RWPE2 (cell line): ENCODE measurements at places on chromosomes 7 and 10.

GRCh38 chr10:63692220-63692896 lies 171.2 kb downstream of the REEP3 start:
- no peak for DNase-seq

DNA sequence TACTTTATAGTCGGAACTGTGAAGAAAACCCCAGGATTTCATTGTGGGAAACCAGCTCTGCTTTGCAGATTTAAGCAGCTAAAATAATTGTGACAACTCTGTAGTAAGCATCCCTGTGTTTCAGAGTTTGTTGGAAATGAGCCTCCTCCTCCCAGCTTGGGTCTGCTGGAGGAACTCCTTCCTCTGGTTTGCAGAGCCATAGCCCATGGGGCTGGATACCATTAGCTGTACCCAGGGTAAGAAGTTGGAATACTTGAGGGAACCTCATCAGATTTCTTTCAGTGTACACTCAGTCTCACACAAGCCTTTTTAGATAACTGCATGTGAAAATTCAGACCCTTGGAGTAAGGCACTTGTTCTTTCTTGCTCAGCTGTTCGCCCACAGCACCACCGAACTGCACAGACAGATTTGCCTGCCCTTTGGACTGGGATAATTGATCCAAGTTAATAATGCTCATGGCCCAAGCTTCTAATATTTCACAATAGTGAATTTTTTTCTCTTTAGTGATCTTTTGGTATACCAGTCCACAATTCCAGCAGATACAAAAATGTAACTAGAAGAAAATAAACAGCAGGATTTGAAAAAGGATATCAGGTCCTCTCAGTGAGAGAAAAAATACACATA lies 467.4 kb upstream of the FZD8 start:
- DNase-seq, result no peak

DNA sequence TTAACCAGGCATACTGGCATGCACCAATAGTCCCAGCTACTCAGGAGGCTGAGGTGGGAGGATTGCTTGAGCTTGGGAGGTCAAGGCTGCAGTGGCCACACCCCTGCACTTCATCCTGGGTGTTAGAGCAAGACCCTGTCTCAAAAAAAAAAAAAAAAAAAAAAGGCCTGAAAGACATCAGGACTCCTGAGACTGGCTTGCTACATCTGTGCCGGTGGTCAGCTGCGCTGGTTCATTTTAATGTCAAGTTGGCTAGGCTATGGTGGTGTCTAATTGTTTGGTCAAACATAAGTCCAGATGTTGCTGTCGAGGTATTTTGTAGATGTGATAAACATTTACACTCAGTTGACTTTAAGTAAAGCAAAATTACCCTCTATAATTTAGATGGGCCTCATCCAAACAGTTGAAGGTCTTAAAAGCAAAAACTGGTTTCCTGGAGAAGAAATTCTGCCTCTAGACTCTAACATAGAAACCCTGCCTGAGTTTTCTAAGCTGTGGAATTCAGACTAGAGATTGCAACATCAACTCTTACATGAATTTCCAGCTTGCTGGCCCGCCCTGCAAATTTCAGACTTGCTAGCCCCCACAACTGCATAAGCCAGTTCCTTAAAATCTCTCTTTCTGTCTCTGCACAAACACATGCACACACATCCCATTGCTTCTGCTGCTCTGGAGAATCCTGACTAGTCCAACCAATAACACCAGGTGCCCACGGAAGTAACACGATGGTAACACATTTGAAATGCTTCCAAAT lies 18.2 kb downstream of the MYOF start:
- DNase-seq, result no peak

GRCh38 chr7:29350351-29350750 lies 155.8 kb downstream of the CHN2 start:
- no peak for DNase-seq

GRCh38 chr7:64951250-64951848 lies 39.5 kb downstream of the ZNF117 start:
- DNase-seq, result no peak

GRCh38 chr10:3362394-3362793 lies 189.8 kb upstream of the PITRM1 start:
- no peak for DNase-seq

DNA sequence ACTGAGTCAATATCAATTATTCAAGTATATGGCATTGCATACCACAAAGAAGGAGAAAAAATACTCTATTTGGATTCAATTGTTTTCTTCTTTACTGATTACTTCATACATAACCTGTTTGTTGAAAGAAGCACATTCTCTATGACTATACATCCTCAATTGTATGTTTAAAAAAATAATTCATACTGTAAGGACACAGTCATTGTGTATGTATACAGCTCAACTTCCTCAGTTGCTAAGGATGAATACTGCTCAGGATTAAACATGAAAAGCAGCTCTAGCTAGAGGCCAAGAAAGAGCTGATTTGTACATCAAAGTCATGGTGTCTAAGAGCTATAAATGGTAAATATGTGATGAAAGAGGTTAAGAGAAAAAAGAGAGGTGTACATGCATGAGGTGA lies 15.8 kb upstream of the BPGM start:
- no peak for DNase-seq

- DNase-seq, result no peak
Measured at GRCh38 chr7:136956671-136957070, 88.2 kb downstream of the CHRM2 start.

- no peak for DNase-seq
Measured at GRCh38 chr7:30918676-30919075, 7.0 kb downstream of the AQP1 start.

DNA sequence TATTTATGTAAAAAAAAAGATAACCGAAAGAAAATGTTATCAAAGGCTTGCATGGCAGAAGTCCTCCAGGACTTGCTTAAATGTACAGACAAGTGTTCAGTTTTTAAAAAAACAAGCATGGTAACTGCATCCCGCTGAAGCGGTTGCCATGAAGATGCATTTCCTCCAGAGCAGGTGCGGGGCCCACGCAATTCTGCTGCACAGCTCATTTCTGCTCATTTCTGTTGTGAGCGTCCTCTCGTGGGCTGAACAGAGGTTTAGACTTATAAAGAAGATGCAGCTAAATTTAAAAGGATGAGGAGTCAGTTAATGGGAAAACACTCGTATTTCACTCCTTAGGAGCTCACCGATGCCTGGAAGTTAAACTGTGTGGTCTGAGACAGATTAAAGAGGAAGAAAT lies 247.6 kb downstream of the DNAJB6 start:
- no peak for DNase-seq

DNA sequence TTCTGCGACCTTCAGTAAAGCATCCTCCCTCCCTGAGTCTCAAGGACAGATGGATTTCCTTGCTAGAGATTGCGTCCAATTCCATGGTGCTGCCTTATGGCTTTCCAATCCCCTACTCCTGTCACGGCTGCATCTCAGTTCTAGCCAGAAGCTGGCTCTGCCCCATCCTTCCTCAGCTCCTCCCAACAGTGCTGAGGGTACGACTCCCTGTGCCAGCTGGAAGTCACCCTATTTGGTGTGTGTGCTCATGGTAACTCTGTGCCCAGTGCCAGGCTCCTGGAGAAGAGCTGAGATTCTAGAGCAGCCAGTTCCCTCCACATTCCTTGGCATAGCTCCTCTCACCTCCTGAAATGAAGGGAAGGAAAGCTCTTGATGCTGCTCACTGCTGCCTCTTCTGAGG lies 185.0 kb upstream of the PODXL start:
- no peak for DNase-seq

DNA sequence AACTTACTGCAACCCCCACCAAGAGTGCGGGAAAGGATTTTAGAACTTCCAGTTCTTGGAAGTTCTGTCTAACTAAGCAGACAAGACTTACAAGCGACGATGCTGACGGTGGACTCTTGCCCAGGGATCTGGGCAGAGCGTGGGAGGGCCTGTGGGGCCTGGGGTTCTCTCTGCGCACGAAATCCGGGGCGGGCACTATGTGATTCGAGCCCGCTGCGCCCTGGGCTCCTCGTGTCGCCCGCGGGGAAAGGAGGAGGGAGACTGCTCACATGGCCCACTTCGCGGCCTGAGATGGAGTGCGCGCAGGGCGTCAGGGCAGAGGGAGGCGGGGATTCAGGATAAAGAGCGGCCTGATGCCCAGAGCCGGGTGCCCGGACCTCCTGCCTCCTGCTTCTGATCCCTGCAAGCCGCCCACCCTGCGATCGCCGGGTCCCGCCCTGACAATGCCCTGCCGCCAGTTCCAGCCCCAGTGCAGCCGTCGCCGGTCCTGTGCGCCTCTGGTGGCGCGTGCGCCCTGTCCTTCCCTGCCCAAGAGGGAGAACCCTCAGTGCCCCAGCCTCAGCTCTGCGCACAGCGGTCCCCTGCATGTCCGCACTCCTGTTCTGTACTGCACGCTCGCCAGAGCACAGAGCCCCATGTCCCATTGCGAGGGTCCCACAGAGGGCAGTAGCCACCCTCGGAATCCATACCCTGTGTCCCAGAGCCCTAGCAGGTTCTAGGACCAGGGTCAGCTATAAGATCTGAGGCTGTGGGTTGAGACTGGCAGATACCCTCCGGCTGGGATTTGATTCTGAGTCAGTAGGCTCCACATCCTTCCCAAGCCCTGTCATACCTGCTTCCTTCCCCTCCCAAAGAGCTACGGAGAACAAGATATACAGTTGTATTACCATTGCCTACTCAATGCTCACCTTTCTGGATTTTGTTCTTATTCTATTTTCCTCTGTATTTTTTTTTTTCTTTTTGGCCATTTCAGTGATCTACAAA lies 99.4 kb upstream of the TMEM106B start:
- DNase-seq, result no peak

- no peak for DNase-seq
Measured at GRCh38 chr10:121440461-121440860, 157.8 kb downstream of the FGFR2 start.

GRCh38 chr7:77657427-77658224 lies 38.6 kb upstream of the RSBN1L start:
- no peak for DNase-seq

- DNase-seq, result peak; percentile 50
Measured at GRCh38 chr10:63106111-63106755, 26.9 kb upstream of the NRBF2 start.

- DNase-seq, result no peak
Measured at GRCh38 chr10:95363303-95363912, 72.6 kb upstream of the PDLIM1 start.

GRCh38 chr10:113228530-113228929 lies 278.5 kb downstream of the TCF7L2 start:
- DNase-seq, result no peak

GRCh38 chr7:17822547-17823173 lies 117.6 kb downstream of the SNX13 start:
- DNase-seq, result no peak

DNA sequence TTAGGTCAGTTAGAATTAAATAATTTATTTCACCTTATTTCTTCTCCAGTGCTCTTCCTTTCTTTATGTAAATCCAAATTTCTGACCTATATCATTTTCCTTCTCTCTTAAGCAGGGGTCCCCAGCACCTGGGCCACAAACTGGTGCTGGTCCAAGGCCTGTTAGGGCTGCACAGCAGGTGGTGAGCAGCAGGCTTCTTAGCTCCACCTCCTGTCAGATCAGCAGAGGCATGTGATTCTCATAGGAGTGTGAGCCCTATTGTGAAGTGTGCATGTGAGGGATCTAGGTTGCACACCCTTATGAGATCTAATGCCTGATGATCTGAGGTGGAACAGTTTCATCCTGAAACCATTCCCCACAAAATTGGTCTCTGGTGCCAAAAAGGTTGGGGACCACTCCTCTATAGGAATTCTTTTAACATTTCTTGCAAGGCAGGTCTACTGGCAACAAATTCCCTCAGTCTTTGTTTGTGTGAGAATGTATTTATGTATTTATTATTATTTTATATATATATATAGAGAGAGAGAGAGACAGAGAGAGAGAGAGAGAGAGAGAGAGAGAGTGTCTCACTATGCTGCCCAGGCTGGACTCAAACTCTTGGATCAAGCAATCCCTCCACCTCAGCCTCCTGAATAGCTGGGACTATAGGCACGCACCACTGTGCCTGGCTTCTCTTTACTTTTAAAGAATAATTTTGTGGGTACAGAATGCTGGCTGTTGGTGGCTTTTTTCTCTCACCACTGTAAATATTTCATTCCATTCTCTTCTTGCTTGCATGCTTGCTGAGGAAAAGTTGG lies 4.3 kb upstream of the ABCC2 start:
- DNase-seq, result no peak

DNA sequence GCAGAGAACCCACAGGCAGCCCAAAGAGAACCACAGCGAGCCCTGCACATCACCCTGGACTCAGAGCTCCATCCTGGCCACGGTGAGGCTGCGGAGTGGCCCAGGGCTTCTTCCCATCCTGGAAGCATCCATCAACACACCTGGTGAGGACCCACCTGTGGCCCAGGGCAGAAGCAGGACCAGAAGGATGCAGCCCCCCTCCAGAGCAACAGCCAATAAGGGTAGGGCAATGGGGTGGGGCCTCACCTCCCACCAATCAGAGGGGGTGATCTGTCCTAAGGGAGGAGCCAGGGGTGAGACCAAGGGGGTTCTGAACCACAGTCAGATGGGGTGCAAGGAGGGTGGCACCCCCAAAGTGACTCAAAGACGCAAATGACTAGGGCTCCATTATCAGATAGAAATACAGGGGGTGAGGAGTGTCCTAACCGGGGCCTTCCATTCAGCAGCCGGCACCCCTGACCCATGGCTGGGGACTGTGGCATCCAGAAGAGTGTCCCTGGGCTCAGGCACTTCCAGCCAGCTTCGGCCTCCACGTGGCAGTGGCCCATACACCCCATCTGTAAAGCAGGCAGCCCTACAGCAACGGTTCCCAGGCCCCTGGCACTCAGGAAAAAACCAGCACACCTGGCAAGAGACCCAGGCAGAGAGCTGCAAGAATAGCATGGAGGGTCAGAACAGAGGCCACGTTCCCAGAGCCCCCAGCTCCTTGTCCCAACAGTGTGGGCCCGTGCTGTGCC lies 36.9 kb downstream of the STK32C start:
- no peak for DNase-seq

GRCh38 chr7:54477083-54477482 lies 65.1 kb upstream of the VSTM2A start:
- no peak for DNase-seq

- DNase-seq, result no peak
Measured at GRCh38 chr10:132274581-132274980, 33.2 kb downstream of the STK32C start.

- DNase-seq, result no peak
Measured at GRCh38 chr10:60911216-60911615, 32.8 kb downstream of the RHOBTB1 start.

- DNase-seq, result no peak
Measured at GRCh38 chr10:111875725-111876124, 307.8 kb downstream of the GPAM start.

DNA sequence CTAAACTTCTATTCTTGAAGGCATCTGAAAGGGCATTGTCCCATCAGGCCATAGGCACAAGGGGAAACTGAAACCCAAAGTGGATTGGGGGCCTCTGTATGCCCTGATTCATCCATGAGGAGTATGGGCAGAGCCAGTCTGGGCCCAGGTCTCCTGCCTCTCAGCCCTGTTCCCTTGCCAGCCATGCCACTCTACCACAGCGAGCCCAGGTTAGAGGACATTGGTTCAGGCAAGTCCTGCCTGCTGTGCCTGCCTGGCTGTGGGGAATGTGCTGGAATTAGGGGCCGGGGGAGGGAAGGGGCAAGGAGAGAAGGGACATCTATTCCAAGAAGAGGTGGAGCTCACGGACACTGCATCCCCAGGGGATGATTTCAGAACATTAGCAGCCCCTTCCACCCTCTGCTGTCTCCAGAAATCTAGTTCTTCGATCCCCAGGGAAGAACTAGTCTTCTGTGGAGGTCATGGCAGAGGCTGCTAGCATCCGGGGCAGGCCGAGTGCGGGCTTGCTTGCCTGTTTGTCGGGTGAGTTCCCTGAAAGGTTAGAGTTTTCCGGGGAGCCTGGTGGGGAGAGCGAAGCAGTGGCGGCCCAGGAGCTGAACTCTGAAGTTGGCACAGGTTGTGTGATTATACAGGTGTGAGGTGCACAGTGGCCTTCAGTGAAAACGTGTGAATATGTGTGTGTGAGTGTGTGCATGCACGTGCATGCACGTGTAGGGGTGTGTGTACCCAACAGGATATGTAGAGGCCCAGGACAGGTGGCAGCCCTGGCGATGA lies 37.8 kb downstream of the TBATA start:
- no peak for DNase-seq
